ENCODE measurements at places on chromosomes 7 and 10.

GRCh38 chr7:87512906-87513305 lies 37.4 kb upstream of the ABCB4 start:
- DNase-seq: no peak

DNA sequence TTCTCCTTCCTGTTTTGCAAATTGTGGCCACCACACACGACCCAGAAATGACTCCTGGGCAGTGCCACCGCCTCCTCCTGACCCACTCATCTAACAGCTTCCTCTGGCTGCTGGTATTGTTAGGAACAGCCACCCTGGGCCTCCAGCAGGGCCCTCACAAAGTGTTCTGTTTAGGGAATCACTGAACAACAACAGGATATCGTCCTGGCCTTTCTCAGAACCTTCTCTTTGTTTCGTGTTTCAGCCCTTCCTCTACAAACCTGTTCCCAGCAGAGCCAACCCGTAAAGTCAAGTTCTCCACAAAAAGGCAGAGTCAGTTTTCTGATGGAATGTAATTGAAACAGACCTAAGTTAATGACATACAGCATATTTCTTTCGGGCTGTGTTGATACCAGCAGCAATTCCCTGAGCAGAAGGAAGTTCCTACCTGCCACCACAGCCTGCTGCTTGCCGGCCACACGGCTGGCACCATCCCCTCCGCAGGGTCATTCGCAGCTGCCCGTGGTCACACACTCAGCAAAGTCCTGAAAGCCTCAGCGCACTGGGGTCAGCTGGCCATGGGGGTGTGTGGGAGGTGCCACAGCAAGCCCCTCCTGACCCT lies 91.7 kb upstream of the PITRM1 start:
- peak; percentile 71 for DNase-seq

GRCh38 chr7:26441002-26441521 lies 149.4 kb downstream of the SNX10 start:
- no peak for DNase-seq

GRCh38 chr7:30681331-30681797 lies 892 bp downstream of the CRHR2 start:
- peak; percentile 33 for DNase-seq

GRCh38 chr10:22658745-22659410 lies 55.5 kb downstream of the PIP4K2A start:
- peak; percentile 8 for DNase-seq

DNA sequence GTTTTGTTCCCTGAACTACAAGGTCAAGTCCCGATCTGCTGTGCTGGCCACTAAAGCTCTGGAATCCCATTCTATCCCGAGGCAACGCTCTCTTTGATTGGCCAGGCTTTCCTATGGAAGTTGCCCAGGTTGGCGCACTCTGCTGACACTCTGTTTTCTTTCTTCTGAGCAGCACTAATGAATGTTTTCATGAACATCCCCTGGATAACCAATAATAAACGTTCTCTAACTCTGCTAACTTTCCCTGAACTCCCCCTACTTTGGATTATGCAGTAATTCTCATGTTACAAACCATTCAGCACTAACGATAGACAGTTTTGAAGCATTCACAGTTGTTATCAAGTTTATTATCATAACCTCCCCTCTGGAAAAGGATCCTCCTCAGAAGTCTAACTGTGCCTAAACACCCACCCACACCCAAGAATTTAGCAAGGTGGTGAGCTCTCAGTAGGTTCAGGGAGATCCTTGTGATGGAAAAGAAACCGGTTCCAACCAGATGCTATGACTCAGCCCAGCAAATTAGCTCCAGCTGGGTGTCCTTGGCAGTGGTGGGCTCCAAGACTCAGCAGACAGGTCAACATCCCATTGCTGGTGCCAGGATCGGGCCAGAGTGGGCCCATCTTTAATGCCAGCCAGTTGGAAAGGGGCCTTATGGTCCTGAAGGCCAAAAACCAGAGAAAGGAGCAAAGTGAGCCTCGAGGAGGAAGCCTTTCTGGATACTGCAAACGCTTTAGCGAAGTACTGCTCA lies 68.4 kb downstream of the CREB3L2 start:
- no peak for DNase-seq

GRCh38 chr7:826230-826917 lies 5.9 kb upstream of the SUN1 start:
- DNase-seq: no peak

- no peak for DNase-seq
Observed at GRCh38 chr10:89853781-89854191, 152.4 kb downstream of the KIF20B start.

DNA sequence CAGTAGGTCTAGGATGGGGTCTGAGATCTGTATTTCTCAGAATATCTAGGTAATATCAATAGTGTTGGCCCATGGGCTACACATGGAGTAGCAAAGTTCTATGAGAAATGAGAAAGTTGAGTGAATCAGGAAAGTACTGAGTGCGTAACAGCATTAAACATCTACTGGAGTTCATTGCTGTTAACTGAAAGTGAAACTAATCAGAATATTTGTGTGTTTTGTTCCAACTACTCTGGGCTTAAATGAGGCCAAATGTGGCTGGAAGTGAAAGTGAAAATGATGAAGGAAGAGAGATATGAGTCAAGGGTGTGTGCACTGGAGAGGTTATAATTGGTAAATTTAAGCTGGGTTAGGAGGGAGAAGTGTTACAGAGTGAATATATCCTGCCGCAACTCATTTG lies 46.5 kb downstream of the TMEM106B start:
- peak; percentile 54 for DNase-seq

DNA sequence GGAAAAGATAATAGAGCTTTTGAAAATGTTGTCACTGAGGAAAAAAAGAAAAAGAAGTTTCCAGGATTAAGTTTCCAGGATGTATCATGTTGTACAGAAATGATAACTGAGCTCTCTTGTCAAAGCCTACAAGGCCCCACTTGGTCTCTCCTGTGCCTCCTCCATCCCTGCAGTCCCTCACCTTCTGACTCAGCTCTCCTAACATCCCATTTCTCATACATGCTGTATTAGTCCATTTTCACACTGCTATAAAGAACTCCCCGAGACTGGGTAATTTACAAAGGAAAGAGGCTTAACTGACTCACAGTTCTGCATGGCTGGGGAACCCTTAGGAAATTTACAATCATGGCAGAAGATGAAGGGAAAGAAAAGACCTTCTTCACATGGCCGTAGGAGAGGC lies 3.8 kb upstream of the DGKI start:
- DNase-seq: no peak

- no peak for DNase-seq
Observed at GRCh38 chr10:48626986-48627731, 22.3 kb upstream of the ARHGAP22 start.

- no peak for DNase-seq
Observed at GRCh38 chr7:128841171-128841690, 11.0 kb downstream of the FLNC start.

GRCh38 chr10:94427166-94427565 lies 24.8 kb downstream of the TBC1D12 start:
- no peak for DNase-seq

GRCh38 chr7:80678707-80679106 lies 40.3 kb downstream of the CD36 start:
- DNase-seq: no peak

DNA sequence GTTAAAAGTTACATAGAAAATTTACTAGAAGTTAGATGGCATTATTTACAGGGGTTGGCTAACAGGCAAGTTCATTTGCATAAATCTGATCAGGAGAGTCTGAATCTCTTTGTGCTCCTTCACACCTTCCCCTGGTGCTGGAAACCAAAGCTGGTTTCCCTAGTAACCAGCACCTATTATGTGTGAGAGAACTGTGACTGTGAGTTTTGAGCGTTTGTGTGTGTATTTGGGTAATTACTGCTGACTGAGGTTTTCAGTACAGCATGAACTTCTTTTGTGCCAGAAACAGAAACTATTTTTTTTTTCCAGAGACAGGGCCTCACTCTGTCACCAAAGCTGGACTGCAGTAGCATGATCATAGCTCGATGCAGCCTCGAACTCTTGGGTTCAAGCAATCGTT lies 10.3 kb upstream of the IFIT1B start:
- no peak for DNase-seq

- DNase-seq: no peak
Observed at GRCh38 chr10:61894133-61894532, 7.4 kb upstream of the ARID5B start.

- DNase-seq: no peak
Observed at GRCh38 chr10:1315178-1315577, 259.0 kb downstream of the WDR37 start.

- no peak for DNase-seq
Observed at GRCh38 chr10:103280506-103280905, 3.6 kb downstream of the INA start.

DNA sequence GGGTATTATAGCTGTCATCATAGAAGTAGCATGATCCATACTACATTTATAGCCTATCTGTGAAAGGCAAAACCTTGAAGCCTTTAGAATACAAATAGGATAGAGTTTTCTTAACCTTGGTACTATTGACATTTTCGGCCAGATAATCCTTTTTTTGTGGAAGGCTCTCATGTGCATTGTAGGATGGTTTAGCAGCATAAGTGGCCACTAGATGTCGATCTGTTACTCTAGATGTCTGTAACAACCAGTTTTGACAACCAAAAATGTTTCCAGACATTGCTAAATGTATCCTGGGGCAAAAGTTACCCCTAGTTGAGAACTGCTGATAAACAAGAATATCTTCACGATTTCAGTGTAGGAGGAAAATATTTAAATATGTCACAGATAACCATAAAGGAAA lies 319.4 kb upstream of the GALNT17 start:
- DNase-seq: no peak

DNA sequence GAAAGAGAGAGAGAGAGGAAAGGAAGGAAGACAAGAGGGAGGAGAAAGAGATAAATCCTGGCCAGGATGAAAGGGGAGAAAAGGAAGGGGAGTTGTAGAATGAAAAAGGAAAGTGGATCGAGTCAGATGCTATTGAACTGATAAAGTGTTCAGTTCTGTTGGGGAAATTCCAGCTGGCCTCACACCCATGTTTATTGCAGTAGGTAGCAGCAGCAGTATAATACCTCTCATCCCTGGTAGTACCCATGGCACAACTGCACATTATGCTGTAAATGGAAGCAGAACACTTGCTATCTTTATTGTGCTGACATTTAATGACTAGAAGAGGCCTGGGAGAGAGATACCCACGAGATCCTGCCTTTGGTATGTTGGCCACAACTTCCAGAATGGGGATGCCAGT lies 178.1 kb downstream of the EVX1 start:
- DNase-seq: no peak

DNA sequence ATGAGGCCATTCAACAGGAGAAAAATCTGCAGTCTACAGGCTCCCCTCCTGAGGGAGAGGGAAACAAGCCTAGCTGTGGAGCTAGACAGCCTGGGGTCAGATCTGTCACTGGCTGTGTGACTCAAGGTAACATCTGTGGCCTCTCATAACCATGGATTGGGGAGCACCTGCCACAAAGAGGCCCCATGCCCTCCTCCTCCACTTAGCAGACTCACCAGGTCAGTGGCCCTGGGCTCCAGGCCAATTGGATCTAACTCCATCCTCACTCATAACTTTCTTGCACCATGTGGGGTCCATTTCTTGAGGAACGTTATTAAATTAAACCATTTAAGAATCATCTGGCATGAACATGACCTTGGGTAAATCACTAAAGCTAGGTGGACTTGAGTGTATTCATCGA lies 1.8 kb downstream of the GDF10 start:
- DNase-seq: no peak

Measured in inflammatory macrophage (primary cell).